ENCODE measurements at places on chromosomes 4 and X.

- no peak for DNase-seq
Measured at GRCh38 chrX:152632445-152633097, 5.1 kb upstream of the GABRQ start.

DNA sequence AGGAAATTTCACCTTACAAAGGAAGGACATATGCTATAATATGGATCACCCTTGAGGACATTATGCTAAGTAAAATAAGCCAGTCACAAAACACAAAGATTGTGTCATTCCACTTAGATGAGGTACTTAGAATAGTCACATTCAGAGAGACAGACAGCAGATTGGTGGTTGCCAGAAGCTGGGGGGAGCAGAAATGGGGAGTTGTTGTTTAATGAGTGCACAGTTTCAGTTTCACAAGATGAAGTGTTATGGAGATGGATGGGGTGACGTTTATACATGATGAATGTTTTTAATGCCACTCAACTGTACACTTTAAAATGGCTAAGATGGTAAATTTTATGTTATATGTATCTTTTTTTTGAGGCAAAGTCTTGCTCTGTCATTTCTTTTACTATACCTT is 14.8 kb upstream of the SPON2 start:
- DNase-seq = no peak

- no peak for DNase-seq
Measured at GRCh38 chr4:143643399-143643798, 57.1 kb downstream of the FREM3 start.

DNA sequence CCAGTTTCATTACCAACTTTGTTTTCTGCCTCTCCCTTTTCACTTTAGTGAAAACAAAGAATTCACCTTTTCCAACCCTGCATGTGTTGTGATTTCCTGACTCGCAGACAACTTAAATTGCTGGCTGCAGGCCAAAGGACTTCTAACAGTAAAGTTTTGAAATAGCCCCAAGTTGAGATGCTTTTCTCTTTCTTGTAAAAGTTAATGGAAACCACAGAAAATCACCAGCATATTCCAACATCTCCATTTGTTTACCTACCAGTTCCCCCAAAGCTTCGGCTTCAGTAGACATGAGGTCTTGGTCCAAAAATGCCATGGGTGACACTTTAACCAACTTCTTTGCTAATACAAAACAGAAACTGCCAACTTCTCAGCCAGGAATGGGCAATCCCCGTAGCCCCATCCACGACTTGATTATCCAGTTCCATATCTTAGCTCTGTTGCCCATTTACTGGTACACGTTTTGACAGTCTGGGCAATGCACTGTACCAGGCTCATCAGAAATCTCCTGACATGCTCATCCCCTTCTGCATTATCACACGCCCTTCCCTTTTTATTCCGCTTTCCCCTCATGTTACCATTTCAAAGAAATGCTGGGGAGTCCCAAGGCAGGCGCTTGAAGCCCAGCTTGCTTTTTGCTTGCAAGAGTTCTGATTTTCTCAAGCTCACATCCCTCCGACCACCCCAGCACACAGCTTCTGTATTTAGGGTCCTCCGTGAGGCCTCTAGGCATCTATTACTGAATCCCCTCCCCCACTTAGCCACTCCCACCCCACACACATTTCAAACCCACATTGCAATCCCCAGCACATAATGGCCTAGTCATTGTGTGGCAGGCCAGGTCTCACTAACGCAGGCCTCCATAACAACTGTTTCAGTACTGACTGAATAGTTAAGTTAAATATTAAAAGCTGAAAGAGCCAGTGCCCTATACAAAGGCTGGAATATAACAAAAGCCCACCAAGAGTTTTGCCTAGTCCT is 137.9 kb upstream of the S100G start:
- DNase-seq = no peak

DNA sequence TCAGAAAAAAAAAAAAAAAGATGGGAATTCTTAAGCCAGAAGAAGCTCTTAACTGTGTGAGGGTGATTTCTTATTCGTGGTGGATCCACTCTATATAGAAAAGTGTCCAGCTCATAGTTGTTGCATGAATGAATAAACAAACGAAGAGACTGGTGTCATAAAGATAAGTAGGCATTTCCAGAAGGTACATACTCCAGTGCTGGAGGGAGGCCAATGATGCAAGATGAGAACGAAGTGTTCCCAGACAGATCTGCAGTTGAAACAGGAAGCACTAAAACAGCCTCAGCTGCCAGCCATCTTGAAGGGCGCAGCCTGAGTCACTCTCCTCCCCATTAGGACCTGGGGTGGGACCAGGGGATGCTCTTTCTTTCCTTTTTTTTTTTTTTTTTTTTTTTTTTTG is 47.4 kb upstream of the HOPX start:
- DNase-seq = no peak

- no peak for DNase-seq
Measured at GRCh38 chr4:113884655-113885054, 94.8 kb downstream of the ARSJ start.

GRCh38 chrX:48989483-48989882 is 12.6 kb downstream of the GRIPAP1 start:
- peak; percentile 24 for DNase-seq

DNA sequence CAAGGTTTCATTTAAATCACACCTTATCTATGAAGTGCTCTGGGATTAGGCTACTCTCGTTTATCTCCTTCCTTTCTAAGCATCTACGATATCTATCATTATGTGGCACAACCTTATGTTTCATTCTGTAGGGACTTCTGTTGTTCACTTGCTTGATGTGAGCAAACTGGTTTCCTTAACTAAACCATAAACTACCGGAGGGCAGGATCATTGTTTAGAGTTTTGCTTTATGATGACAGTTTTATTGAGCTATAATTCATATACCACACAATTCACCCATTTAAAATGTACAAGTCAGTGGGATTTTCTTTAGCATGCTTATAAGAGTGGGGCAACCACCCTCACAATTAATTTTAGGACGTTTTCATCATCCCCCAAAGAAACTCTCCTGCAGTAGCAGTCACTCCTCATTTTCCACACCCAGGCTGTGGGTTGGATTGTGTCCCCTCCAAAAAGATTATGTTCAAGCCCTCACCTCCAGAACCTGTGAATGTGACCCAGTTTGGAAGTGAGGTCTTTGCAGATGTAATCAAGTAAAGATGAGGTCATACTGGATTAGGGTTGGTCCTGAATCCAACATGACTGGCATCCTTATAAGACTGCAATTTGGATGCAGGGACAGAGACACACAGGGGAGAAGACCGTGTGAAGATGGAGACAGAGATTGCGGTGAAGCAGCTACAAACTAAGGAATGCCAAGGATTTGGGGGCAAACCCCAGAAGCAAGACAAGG is 42.1 kb upstream of the SH3RF1 start:
- DNase-seq = no peak

GRCh38 chr4:5383191-5383980 is 325.0 kb downstream of the EVC2 start:
- no peak for DNase-seq

- no peak for DNase-seq
Measured at GRCh38 chrX:68018248-68019203, 414.8 kb downstream of the OPHN1 start.

GRCh38 chrX:128650326-128650725 is 598.1 kb upstream of the ACTRT1 start:
- DNase-seq = no peak

GRCh38 chr4:53026233-53026632 is 164.1 kb downstream of the RASL11B start:
- DNase-seq = no peak

- no peak for DNase-seq
Measured at GRCh38 chrX:6129195-6129594, 99.5 kb downstream of the NLGN4X start.

- DNase-seq = no peak
Measured at GRCh38 chrX:150980711-150981110, 2.4 kb upstream of the HMGB3 start.

- DNase-seq = no peak
Measured at GRCh38 chr4:148998719-148999118, 556.5 kb upstream of the NR3C2 start.

DNA sequence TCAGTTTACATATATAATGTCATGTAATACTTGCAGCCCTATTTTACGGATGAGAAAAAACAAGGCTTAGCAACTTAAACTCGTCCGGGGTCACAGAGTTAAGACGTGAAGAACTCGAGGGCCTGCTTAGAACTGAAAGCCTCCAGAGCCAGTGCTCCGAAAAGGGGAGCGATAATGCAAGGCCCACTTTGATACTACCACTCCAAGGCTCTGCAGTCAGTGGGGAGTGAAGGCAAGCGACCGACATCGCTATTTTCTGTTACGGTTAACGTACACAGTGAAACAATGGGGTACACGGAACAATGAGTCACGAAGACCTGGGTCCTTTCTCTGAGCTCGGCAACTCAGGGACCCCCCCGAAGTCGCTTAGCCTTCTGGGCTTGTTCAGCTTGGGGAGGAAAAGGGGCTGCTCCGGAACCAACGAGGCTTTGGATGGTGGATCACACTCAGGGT is 965 bp downstream of the PPA2 start:
- no peak for DNase-seq

DNA sequence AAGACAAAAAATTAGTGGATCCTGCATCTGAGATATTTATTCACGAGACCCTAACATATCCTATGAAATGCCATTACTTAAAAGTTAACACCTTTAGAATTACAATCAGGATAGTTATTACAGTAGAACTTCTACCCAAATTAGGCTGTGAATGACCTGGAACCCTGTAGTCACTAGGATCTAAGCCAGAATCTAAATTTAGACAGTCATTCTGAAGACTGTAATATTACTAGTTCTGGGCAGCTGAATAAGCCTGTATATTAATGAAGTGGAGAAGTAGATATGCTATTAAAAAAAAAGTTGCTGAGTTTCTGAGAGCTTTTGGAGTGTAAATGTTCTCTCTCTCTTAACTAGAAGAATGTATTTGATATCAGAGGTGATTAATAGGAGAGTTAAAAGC is 67.0 kb downstream of the FAM13A start:
- DNase-seq = no peak

GRCh38 chrX:119685225-119686066 is 7.5 kb downstream of the SEPTIN6 start:
- DNase-seq = peak; percentile 68

DNA sequence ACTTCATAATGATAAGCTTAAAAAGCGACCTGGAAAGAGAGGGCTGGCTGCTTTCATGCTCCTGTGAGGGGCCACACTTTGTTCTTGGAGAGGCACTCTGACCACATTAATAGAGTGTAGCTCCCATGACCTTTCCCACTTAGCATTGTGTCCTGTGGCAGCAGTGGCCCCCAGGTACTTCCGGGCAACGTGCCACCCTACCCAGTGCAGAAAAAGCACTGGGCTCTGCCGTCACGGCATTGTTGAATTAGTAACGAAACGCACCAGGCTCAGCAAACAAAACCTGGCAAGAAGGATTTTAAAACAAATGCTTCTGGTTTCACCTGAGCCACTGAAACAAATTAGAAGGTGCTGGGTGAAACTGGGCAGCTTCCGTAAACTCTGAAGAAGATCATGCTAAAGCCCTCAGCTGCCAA is 5.4 kb upstream of the SORBS2 start:
- DNase-seq = peak; percentile 54

DNA sequence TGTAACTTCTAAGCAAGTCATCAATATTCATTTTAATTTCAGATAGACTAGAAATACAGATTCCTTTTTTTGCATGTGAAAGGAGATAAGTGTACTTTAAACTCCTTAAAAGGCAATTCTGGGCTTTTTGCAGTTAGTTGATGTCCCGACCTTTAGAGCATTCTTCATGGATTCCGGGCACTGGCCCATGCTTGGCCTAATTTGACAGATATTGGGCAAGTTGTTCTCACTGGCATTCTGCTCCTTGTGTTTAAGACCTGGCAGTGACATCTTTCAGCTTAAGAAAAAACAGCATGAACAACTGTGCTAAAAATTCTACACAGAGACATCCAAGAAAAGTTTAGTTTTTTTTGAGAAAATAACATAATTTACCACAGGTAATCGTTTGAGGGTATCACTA is 1037.2 kb downstream of the PCDH18 start:
- DNase-seq = no peak

DNA sequence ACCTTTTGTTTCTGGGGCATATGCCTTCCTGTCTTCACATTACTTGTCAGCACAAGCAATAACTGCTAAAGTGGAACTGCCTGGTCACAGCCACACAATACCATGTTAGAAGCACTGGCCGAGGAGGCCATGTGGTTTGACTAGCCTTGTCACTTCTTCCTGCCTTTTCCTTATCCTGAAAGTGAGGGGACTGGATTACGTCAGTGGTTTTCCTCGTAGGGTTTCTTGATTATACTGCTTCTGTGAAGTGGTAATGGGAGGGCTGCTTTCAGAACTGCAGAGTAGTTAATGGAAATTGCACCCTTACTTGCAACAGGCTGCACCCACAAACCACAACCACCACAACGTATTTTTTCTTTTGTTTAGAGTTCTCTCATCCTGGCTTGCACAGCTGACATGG is 26.6 kb downstream of the ZRSR2 start:
- no peak for DNase-seq

- DNase-seq = no peak
Measured at GRCh38 chrX:106404512-106404911, 207.3 kb upstream of the RADX start.

DNA sequence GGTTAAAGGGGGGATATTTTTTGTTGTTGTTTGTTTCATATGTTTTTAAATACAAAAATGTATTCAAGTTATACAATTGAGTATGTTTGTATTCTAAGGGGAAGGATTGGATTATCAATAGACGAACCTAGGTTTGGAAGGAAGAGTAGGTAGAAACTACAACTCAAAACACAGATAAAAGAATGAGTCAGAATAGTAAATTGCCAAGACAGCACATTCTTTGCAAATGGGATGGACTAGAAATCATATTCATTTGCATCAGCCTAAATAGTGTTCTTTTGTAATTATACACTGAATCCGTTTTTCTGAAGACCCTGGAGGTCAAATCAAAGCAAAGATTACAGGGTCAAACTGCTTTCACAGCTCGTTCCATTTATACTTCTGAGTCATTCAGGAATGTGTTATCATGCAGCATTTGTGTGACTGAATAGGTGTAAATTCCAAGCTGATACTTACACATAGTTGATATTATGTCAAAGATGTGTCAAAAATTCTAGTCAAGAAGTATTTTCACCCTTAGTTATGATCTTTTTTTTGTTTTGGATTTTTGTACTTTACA is 273.3 kb upstream of the FAT4 start:
- no peak for DNase-seq

- DNase-seq = no peak
Measured at GRCh38 chrX:123859409-123859845, 426 bp upstream of the XIAP start.

DNA sequence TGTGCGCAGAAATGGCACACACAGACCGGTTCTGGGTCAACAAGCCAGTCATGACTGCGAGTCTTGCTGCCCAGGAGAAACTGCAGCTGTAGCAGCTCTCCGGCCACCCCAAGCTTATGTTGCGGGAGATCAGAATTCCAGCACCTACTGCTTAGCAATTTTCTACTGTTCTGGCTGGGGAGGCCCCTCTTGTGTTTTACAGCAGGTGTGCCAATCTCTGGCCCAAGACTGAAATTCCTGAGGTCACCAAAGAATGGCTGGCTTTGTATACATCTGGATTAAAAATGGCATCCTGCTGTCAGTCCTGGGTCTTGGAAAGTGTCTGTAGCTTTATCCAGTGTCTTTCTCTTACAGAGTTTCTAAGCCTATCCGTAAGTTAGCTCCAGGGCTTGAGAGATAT is 68.9 kb upstream of the TRAM1L1 start:
- no peak for DNase-seq

All from heart left ventricle (tissue), 16 donors.